ENCODE measurements at places on chromosomes 4 and X.

DNA sequence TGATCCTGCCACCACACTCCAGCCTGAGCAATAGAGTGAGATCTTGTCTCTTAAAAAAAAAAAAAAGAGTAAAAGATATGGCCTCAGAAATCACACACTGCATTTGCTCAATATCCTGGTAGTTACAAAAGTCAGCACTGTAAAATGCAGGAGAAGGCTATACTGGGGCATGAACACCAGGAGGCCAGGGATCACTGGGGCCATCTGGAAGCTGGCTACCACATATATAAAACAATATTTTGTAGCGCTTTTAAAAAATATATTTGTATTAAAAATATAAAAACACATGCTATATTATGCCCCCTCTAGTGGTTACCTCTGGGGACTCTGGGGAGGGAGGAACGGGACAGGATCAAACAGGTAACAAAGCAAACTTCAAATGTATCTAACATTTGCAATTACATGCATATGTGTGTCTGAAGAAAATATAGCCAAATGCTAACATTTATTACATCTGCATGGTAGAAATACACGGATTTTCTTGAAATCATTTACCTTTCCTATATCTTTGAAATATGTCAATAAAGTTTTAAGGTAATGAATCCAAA, 4.0 kb downstream of the C4orf46 start:
- DNase-seq: no peak

DNA sequence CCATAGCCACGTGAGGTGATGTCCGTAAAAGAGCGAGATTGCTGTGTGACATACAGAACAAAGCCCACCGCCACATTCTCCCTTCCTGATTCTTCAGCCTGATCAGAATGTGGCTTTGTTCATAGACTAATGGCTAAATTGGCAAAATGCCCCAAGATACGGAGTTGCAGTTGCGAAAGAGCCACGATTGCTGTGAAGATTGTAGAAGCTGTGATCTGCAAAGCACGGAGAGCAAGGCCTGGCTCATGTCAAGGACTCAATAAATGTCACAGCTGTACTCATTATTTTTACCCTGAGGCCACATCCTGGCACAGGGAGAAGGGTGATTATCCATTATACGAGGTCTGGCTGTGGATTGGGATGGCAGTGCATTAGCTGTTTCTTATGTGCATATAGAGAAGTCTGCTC, 34.2 kb downstream of the ARSD start:
- no peak for DNase-seq

- no peak for DNase-seq
Observed at GRCh38 chr4:8860892-8861575, 10.6 kb downstream of the HMX1 start.

DNA sequence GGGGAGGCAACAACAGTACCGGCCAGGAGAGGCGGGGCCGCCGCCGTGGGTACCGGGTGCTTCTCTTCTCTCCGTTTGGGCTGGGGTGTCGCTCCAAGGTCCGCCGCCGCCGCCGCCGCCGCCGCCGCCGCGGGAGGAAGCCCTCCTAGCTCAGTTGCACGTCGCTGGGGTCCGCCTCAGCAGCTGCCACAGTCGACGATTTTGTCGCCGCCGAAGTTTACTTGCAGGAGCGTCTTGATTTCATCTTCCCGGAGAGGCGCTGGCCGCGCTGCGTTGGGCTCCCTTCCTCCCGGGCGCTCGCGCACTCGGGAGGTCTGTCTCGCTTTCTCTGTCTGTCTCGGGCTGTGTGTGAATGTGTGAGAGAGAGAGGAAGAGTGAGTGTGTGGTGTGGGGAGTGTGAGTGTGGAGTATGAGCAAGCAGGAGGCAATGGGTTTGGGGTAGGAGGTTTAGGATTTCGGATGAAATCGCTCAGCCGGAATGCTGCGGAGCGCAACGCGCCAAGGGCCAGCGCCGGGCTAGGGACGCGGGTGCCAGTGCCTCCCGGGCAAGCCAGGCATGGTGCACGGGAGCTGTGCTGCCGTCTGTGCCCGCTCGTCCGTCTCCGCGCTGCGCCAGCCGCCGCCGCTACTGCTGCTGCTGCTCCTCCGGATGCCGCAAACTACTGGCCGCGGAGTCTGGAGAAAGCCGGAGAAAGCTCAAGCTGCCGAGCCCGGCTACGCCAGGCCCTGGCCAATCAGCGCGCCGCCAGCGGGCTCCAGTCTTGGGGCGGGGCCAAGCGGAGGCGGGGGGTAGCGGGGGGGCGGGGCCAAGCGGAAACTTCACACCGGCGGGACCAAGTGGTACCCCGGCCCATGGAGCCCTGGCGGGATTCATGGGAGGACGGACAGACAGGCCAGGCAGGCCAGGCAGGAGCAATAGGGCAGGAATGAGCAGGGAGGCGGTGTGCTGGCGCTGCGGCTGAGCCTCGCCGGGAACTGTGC, at the start of gene PCDH19:
PCDH19 (minus strand) TSS at position 664 of the 981 bp plus-strand sequence. CDS start 1,676 bp downstream, outside the sequence.
- peak; percentile 56 for DNase-seq

GRCh38 chrX:55659931-55660330, 36.7 kb downstream of the FOXR2 start:
- DNase-seq: no peak

GRCh38 chr4:185559915-185560281, 24.6 kb upstream of the PDLIM3 start:
- no peak for DNase-seq

DNA sequence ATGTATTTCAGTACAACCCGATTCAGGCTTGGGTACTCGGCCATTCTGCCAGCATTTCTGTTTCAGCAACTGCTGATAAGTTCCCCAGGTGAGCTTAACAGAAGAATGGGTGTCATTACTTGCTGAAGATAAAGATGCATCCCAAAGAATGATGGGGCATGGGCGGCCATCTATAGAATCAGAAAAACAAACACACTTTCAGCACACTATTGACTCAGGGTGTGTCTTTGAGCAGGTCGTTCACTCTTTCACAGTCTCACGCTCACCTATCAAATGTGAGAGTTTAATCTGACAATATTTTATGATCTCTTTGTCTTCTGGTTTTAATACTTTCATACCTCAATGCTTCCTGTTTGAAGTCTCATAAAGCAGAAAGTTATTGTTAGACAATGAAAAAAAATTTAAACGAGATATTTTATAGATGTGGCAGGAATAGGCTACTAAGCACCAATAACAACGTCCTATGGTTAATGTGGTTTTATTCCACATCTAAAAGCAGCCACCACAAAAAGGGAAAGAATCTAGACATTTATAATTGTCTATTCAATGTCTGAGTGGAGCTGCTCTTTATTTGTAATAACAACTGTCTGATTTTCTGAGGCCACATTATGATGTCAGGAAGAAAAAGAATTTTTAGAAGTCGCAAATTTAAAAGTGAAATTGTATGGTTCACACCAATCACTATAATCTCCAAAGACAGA, 17.0 kb downstream of the GASK1B start:
- DNase-seq: no peak

DNA sequence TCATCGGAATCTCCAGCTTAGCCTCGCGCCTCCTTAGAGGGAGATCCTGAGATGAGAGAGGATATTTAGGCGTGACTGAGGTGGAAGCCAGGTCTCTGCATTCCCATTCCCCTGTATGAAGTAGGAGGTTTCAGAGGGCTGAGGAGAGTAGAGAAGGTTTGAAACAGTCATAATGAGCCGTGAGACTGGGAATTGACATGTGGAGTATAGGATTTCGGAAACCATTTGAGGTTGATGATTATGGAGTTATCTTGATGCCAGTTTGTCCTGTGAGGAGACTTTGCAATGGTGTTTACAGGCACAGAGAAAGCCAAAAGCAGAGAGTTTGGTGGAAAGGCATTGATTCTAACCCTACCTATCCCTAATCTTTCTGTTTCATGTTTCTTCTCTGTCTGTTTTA, 2.0 kb downstream of the CHST7 start:
- no peak for DNase-seq

DNA sequence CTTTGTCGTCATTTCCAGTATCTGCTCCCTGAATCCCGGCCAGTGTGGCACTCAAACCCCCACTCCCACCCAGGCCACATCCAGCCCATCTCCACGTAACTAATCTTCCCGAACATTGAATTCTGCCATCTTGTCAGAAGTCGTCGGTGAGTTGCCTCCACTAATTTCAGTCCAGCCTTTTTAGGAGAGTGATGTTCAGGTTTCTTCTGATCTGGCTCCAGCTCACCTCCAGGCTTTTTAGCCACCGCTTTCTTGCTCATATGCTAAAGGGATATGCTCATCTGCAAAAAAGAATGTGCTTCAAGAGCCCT, 1.3 kb downstream of the TMEM165 start:
- no peak for DNase-seq

DNA sequence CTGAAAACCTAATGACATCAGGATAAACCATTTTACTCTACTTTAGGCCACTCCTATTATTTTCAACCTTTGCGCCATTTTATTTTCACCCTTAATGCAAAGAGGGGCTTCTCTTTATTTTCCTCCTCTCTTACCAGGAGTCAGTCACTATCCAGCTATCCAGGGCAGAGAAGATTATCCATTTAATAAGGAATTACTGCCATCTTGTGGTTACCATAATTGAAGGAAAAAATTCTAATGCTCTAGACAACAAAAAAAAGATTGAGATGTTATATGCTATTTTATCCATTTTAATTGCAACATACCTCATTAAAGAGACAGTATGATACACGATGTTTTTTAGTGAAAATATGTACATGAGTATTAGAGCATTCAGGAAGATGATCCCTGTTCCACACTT, 514.5 kb upstream of the FAM241A start:
- no peak for DNase-seq

DNA sequence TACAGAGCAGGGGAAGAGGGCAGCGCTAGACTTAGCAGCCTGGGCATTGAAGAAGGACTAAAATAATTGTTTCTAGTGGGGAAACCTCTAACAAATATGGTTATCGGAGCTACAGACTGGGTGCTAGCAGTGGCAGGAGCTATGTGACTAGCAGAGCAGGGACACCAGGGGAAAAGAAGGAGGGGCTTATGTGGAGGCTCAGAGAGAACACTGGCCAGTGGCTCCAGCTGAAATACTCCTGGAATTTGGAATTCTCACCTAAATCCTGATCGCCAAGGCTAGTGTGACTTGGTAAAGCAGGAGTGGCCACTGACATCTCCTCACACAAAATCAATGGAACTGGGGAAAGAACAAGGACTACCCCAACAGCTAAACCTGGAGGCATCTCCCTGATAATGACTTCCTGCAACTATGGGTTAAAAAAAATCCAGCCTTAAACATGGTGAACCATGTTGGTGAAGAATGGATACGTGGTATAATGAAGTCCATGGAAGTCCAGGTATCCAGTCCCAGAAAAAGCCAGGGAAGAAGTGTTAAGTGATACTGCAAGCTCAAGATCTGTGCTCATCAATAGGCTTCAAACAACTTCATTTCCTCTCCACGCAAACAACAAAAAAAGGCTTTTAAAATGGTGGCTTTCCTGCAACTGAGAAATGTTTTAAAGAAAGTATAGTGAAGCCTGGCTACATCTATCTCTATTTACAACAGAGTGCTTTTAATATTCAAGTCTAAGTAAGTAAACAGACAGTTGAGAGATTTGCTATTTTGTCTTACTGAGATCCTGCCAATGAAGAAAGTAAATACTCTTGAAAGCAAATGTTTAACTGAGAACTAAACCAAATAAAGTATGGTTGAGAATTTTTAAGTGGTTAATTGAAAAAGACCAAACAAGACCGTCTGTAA, 1.8 kb downstream of the TAPT1 start:
- DNase-seq: no peak

- no peak for DNase-seq
Observed at GRCh38 chrX:152154050-152154449, 15.7 kb upstream of the MAGEA10 start.

DNA sequence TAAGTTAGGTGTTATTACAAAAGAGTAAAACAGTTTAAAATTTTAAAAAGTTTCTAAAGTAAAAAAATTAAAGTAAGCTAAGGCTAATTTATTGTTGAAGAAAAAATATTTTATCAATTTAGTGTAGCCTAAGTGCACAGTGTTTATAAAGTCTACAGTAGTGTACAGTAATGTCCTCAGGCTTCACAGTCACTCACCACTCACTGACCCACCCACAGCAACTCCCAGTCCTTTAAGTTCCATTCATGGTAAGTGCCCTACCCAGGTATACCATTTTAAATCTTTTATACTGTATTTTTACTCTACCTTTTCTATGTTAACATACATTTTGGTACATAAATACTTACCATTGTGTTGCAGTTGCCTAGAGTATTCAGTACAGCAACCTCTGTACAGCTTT, 120.3 kb upstream of the DKK2 start:
- DNase-seq: no peak

DNA sequence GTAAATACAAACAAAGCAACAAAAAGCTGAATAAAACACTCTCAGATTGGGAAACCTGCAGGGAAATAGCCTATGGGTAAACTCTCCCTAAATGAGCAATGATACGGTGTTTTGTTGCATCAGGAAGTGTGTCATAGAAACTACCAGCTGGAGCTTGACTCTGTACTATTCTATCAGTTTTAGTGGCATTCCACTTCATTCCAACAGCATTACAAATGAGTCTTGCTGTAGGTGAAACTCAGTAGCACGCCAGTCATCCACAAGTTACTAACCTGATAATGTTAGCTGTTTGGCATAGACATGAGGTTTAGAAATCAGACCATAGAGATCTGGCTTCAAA, 24.9 kb downstream of the FGFBP1 start:
- no peak for DNase-seq
